HS-5 (cell line): ENCODE measurements at places on chromosomes 2 and 18.

- DNase-seq, result no peak
Observed at GRCh38 chr18:24456549-24456948, 3.9 kb upstream of the HRH4 start.

- DNase-seq, result no peak
Observed at GRCh38 chr2:26786207-26787028, 562 bp downstream of the CENPA start.

DNA sequence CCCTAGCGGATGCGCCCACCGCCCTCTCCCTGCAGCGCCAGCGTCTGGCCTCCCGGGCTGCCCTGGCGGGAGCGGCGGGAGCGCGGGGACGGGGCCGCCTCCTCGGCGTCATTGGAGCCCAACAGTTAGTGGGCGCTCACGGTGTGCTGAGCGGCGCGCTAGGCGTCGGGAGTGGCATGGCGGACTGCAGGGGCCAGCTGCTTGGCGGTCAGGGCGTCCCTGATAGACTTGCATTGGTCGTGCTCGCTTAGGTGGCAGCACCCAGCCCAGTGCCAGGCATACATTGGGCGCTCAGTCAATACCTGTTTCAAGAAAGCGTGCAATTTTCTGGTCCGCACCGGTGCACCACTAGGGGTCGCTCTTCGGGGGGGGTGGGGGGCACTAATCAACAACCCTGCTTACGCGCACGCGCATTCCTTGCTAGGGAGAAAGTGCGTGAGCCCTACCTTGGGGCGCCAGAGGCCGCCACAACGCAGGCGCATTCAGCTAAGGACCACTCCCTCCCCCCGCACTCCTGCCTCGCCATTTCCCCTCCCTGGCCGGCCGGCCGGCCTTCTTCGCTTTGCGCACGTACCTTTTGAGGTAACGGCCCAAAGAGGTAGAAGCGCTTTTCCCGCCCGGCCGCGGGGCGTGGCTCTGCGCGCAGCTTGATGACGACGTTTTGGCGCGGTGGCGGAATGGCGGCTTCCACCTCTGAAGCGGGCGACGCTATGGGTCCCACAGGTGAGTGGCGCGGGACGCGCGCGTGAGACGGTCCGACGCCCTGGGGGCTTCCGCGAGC, 411 bp upstream of the MZT2A start:
- DNase-seq, result peak; percentile 86

GRCh38 chr2:216082805-216083204, 1.1 kb downstream of the TMEM169 start:
- DNase-seq, result no peak

- peak; percentile 73 for DNase-seq
Observed at GRCh38 chr2:191202881-191203397, 42.3 kb upstream of the MYO1B start.

DNA sequence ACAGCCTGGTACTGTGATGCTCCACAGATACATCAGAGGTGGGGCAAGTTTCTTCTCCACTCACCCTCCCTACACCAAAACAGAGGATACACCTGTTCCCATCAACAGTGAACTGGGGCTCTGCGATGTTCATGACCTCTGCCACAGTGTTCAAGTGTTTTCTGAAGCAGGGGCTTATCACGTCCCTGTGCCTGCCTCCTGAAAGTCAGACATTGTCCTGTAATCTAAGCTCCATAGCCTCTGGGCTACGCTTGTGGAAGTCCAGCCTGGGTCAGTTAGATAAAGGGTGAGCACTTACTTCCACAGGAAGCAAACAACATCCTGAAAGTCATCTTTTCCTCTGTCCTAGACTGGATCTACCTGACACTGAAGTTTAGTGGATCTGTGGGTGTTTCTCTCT, 20.2 kb upstream of the MRO start:
- DNase-seq, result no peak

- DNase-seq, result no peak
Observed at GRCh38 chr2:24273598-24273997, 86.7 kb downstream of the ITSN2 start.

- DNase-seq, result no peak
Observed at GRCh38 chr2:241896746-241897201, 27.2 kb downstream of the RTP5 start.

DNA sequence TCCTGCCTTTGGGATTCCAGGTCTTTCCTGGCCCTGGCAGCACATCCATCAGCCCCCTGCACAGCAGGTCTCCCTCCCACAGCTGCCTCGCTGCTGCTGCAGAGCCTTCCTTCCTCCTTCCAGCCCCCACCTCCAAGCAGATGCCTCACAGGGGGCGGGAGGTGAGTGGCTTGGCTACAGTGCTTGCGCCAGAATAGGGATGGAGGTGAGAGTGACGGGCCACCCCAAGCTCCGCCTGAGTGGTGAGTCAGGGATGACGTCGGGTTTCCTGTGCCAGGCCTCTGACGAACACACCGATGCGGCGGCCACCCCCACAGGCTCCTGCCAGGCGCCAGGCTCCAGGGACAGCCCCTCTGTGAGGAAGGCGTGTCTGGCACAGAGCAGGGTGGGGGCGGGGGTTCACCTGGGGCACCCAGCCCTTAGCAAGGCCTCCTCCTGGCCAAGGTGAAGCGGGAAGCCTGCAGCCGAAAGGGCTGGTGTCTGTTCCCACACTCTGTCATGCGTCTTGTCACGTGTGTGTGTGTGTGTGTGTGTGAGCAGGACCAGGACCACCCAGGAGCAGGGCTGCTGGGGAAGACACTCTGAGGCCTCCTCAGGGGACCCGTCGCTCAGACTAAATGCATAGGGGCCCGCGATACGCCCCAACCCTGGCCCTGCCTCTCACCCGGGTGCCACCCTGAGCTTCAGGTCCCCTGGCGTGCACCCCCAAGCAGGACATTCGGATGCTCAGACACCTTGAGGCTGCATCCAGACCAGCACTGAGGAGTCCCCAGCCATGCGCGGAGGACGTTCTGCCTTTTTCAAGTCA, 3.4 kb upstream of the DUSP2 start:
- peak; percentile 87 for DNase-seq
